ENCODE measurements at places on chromosomes 2 and 18. TPM values are rescaled to one million over a fixed set of nuclear protein-coding genes. Genes with fewer than 3 reads are reported as not detected.

Gene CD207
- total RNA-seq, result 2.9 TPM

DNA sequence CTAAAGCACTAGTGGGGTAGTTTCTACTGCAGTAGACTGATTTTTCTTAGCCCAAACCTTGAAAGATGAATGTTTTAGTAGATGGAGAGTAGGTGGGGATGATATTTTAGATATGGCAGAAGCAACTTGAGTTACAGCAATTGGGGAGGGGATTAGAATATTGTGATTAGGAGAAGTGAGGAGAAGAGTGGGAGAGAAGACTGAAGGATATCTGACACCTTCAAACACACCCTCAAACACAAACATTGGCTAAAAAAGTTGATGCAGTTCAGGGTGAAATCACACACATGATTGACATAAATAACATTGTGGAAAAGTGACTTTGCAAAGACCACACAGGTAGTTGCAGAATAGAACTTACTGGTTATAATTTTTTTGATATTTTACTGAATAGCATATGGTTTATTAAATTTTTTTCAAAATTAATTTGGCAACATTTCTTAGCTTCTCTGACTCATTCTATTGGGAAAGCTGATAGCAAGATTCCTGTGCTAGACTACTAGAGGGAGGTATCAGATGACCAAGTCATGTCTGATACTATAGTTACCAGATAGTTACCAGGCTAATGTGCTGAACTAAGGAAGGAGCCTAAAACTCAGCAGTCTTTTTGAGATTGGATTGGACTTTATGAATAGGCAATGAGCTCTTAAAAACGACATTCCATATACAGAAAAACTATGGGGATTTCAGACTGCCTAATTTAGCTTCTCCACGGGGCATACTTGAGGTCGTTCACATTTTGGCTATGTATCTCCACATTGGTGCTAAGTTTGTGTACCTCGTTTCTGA is 73.0 kb downstream of the ACTR3 start:
- DNase-seq, result no peak

DNA sequence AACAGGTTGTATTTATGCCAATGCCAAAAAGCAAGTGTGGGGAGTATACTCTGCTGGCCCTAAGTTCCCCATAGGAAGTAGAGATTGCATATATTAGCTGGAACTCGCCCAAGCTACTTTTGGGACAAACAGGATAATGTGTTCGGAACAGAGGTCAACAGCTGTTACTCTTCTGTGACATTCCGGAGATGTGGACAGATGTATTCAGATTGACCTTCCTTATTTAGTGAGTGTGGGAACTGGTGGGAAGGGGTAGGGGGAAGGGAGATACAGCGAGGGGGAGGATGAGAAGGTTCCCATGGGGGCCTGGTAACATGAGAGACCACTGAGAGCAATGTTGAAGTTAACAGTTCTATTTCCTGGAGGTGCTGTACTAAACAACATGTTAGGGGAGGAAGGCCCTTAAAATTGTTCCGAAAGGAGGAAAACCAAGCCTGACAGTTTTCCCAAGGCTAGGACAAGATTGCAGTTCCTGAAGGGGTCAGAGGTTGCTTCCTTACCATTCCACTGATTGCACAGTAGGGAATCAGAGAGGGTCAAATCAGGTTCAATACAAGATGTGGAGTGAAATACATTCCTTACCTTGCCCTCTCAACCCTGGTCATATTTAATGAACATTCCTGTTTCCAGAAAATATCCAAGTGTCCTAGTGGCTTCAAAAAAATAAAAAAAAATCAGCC is 14.3 kb upstream of the CD28 start:
- no peak for DNase-seq

DNA sequence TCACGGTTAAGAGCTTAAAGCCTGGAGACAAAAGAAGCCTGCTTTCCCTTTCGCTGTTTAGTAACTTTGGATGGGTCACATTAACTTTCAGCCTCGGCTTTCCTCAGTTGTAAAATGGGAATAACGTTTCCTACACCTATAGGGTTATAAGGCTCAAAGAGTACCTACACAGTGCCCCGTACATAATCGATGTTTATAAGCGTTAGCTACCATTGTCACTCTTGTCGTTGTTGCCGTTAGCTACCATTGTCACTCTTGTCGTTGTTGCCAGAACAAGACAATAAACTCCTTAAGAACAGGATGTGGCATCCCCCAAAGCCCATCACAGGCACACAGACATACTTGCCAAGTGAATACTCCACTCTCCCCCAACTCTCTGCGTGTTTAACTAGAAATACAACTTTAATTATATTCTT is 901 bp upstream of the MFSD6 start:
- DNase-seq, result no peak

Gene ANKRD30BL
- total RNA-seq, result 27.7 TPM

Gene ABCG5
- total RNA-seq, result not detected

- DNase-seq, result no peak
Measured at GRCh38 chr2:31127931-31128330, 10.3 kb downstream of the GALNT14 start.

DNA sequence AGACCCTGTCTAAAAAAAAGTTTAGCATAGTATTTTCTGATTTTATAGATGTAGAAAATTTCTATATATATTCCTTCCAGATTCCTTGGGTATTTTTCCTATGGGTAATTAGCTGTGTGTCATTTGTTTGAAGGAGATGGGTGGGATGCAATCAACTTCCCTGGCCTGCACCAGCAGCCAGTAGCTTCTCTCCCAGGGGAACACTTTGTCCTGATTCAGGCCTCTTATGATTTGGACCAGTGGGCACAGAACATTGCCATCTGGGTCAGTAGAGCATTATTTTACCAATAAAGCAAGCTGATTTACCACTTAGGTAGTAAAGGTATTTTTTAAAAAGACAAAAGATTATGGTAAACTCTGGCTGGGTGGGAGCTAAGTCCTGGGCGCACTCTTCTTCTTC is 26.9 kb downstream of the UBE2F start:
- DNase-seq, result no peak

DNA sequence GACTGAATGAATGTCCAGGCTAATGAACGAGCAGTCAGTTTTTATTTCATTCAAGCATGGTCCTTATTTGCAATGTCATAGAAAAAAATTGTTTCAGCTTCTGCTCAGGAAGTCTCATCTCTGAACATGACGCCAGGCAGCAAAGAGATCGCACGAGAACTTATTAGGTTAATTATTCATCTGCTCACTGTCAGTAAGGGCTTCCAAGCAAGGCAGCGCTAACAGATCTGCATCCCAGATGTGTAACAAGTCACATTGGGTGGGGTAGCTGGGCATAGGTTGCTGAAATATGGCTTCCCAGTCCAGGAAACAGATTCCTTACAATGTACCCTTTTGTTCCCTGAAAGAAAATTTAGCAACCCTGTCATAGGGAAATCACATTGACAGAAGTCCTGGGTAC is 63.5 kb downstream of the ANKRD44 start:
- DNase-seq, result no peak

DNA sequence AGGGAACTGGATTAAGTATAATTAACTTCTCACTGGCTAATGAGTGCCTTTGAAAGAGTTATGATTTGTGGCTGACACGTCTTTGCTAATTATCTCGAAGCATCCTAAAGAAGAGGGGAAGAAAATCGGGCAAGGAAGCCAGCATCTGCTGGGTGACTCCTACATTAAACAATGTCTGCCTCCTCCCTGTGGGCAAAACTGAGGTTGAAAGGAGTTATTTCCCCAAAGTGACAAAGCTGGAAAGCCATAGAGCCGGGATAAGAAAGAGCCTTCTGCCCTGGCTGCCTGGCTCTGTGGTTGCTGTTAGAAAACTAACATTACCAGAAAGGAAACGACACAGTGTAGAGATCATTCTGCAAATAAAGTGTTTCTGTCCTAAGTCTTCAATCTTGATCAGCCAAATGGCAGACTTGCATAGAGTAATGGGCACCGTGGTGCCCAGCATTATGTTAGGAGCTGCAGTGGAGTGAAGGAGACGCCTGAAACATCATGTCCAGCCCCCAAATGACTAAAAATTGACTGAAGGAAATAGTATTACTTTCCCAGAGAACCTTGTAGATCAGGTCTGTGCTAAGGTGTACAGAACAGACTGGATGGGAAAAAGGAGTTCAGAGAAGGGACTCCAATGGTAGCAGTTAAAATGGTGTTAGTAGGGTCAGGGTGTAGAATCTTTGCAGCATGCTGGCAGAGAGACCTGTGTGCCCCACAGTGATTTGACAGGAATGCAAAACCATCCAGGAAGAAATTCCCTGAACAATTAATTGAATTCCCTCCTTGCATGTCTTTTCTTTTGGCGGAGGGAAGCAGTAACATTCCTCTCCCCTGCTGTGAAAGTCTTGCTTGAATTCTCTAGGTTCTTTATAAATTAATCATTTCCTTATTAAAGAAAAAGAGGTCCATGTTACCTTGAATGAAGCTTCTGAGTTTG is 44.4 kb downstream of the ALPK2 start:
- DNase-seq, result no peak

Measured in uterus (tissue), 4 donors.